ENCODE measurements at places on chromosomes 4 and X.

- no peak for DNase-seq
- H3K36me3 ChIP-seq, result no peaks in the 10 kb centered on the region
- no peak overlapping the region for H3K27ac ChIP-seq
- no peak overlapping the region for H3K4me3 ChIP-seq
- H3K4me1 ChIP-seq, result peaks cover 3% of the 10 kb centered on the region
These were observed 283.2 kb upstream of the CPEB2 start for GRCh38 chr4:14719053-14719452.

DNA sequence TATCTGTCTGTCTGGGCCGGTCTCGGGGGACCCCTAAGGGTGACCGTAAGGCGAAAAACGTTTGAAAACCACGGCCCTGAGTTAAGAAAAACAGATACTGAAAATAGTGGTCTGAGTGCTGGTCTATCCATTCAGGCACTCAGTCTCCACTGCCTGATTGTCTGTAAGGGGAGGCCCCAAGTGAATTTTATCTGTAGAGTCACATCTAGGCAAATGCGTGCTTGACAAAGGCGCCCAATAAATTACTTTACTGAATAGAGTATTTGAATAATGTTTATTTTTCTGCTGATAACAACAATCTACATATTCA, 465 bp downstream of the HNRNPH2 start:
- peaks cover 22% of the 10 kb centered on the region for H3K4me1 ChIP-seq
- peak overlapping the region; percentile 100 for H3K4me3 ChIP-seq
- DNase-seq, result no peak
- peaks cover 29% of the 10 kb centered on the region for H3K36me3 ChIP-seq
- peaks cover 2% of the 10 kb centered on the region for H3K27me3 ChIP-seq

DNA sequence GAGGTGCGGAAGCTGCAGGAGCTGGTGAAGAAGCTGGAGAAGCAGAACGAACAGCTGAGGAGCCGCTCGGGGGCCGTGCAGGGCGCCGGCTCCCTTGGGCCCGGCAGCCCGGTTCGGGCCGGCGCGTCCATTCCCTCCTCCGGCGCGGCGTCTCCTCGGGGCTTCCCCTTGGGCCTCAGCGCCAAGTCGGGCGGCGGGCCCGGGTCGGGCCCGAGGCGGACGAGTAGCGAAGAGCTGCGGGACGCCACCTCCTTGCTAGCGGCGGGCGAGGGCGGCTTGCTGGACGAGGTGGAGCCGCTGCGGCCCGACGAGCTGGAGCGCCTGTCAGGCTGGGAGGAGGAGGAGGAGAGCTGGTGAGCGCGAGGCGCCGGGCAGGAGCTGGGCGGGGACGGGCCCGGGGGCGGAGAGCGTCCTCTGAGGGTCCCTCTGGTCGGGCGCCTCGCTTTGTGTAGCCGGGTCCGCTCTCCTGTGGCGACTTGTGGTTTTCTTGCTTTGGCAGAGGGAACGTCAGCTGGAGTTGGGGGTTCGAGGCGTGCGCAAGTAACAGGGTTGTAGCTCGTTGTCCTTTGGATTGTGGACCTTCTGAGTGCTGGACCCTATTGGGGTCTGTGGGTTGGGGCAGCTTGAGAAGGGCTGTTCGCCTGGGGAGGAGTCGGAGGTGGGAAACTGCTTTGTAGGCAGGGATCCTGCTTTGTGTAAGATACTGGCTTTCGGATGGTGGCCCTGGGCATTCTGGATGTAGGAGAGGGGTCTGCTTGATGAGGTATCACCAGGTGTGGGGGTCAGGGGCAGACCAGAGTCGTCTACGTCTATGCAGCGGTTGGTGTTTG, 662 bp downstream of the SLAIN2 start:
- peak overlapping the region; percentile 98 for H3K27ac ChIP-seq
- peaks cover 11% of the 10 kb centered on the region for H3K36me3 ChIP-seq
- no peaks in the 10 kb centered on the region for H3K27me3 ChIP-seq
- peaks cover 61% of the 10 kb centered on the region for H3K4me1 ChIP-seq
- peak; percentile 86 for DNase-seq

GRCh38 chr4:98710831-98711230, 52.4 kb upstream of the TSPAN5 start:
- H3K27ac ChIP-seq, result no peak overlapping the region
- peaks cover 19% of the 10 kb centered on the region for H3K4me1 ChIP-seq
- H3K27me3 ChIP-seq, result no peaks in the 10 kb centered on the region

GRCh38 chrX:130176354-130176776, 4.6 kb downstream of the RAB33A start:
- peaks cover 46% of the 10 kb centered on the region for H3K4me1 ChIP-seq
- peak overlapping the region; percentile 67 for H3K4me3 ChIP-seq
- H3K27me3 ChIP-seq, result no peaks in the 10 kb centered on the region
- no peak for DNase-seq

DNA sequence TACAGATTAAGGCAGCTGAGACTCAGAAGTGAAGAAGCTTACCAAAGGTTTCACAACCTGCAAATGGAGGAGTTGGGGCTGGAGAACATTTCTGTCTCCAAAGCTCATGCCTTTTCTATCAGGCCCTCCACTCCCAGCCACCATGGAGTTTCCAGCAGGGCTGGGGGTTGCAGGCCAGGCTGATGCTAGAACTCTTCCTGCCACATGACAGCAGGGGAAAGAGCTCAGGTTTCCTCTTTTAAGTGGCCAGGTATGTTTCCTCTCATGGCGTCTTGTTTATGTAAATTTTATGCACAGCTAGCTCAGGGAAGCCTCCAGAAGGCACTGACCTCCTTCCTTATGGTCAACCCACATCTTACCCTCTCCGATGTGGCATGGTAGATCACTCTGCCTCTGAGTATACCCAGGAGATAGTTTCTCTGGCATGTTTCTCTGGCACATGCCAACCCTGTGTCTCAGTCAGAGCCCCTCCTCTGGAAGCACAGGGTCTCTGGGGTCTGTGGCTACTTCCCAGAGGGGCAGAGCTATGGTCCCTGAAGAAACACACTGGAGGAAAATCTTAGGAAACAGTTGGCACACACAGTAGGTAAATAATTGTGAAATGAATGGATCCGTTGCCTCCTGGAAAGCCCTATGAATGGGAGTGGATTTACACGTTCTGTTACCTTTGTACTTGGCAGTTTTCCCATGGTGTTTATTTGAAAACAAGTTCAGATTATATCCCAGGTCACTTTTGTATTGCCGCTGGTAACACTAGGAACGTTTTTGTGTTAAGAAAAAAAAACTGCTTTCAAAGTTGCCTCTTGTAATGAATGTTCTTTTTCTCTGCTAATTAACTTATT, 28.9 kb downstream of the PDK3 start:
- DNase-seq, result peak; percentile 60
- peak overlapping the region; percentile 48 for H3K4me3 ChIP-seq
- no peaks in the 10 kb centered on the region for H3K27me3 ChIP-seq
- H3K4me1 ChIP-seq, result peaks cover 26% of the 10 kb centered on the region
- peak overlapping the region; percentile 82 for H3K27ac ChIP-seq

GRCh38 chr4:166123546-166123945, 250.5 kb downstream of the TLL1 start:
- H3K27me3 ChIP-seq, result no peaks in the 10 kb centered on the region
- H3K27ac ChIP-seq, result no peak overlapping the region
- DNase-seq, result no peak
